ENCODE measurements at places on chromosomes 5 and 9. TPM values are rescaled to one million over a fixed set of nuclear protein-coding genes. Genes with fewer than 3 reads are reported as not detected.

GRCh38 chr9:111975709-111976108, 79.1 kb downstream of the UGCG start:
- DNase-seq: peak; percentile 54

- DNase-seq: no peak
These were observed 2.6 kb downstream of the OLFML2A start for GRCh38 chr9:124779368-124780059.

- no peak for DNase-seq
These were observed 314.7 kb upstream of the GRAMD2B start for GRCh38 chr5:126108470-126108869.

The COL15A1 gene
- total RNA-seq: not detected

Measured in HT-29 (cell line).